ENCODE measurements at places on chromosomes 16 and 17.

DNA sequence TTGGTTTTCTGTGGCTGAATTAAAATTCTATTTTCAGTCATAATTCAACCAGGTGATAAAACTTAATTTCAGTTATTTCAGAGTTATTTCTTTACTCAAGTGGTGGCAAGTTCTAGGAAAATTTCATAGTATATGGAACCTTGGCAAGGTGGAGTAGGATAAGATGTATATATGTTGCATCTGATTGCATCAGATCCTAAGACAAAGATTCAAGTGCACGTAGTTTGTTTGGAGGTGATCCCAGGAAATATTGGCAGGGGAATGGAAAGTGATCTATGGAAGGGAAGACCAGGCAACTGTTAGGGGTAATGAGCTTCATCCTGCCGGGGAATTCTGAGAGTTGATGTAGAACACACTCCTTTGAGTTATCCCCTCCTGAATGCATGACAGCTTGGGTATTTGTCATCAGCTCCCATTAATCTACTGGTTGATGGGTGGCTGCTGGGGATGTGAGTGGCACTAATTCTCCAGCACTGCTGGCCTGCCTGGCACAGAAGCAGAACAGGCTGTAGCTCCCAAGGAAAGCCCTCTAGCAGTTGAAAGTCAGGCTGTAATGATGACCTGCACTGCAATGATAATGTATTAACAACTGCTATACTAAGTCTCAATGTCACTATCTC, 52.2 kb upstream of the TOM1L1 start:
- no peak for DNase-seq

DNA sequence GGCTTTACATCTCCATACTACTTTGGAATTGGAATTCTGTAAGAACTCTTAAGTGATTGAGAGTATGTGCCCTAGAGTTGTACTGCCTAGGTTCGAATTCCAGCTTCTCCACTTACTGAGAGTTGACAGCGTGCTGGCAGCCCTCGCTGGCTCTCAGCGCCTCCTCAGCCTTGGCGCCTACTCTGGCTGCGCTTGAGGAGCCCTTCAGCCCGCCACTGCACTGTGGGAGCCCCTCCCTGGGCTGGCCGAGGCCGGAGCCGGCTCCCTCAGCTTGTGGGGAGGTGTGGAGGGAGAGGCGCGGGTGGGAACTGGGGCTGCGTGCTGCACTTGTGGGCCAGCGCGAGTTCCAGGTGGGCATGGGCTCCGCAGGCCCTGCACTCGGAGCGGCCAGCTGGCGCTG, 13.3 kb downstream of the PPM1D start:
- DNase-seq = no peak

DNA sequence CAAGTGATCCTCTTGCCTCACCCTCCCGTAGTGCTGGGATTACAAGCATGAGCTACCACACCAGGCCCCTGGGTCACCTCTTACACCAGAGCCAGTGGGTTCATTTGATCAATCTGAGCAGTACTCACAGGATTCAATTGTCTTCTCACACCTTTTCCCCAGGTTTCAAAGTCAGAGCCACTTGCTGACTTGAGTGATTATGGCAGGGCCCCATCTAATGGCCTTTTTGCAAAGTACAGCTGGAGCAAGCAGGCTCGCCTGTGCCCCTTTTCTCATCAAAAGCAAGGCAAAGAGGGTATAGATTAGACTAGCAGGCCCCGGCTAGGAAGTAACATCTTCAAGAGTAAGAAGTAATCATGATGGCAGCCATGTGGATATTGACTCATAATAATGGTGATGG, 114.8 kb upstream of the NOL11 start:
- DNase-seq = no peak

DNA sequence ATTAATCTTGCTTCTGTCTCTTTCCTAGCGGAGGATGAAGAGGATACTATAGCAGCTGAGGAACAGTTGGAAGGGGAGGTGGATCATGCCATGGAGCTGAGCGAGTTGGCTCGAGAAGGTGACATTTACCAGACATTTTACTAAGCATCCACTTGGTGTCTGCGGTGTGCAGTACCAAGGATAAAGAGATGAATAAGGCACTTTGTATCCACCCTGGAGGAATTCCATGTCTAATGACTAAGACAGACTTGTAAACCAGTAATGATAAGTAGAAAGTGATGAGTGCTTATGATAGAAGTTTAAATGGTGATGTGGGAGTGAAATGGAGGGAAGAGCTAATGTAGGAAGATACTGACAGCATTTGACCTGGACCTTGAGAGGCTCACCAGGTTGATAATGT, 12.0 kb downstream of the SRCAP start:
- no peak for DNase-seq

GRCh38 chr17:8015236-8015956, 13.0 kb downstream of the GUCY2D start:
- no peak for DNase-seq

- no peak for DNase-seq
These were observed 29.8 kb downstream of the ANKRD40 start for GRCh38 chr17:50677851-50678375.
